ENCODE measurements at places on chromosomes 16 and 17. TPM values are rescaled to one million over a fixed set of nuclear protein-coding genes. Genes with fewer than 3 reads are reported as not detected.

KRT14 gene
- total RNA-seq: not detected

PIMREG gene
- 13.4 TPM for total RNA-seq

VPS25 gene
- total RNA-seq: 131 TPM

- no peak for DNase-seq
These were observed 3.2 kb downstream of the DPEP1 start for GRCh38 chr16:89616623-89617022.

GRCh38 chr16:1945559-1946391, 2.8 kb upstream of the MSRB1 start:
- no peak for DNase-seq

DNA sequence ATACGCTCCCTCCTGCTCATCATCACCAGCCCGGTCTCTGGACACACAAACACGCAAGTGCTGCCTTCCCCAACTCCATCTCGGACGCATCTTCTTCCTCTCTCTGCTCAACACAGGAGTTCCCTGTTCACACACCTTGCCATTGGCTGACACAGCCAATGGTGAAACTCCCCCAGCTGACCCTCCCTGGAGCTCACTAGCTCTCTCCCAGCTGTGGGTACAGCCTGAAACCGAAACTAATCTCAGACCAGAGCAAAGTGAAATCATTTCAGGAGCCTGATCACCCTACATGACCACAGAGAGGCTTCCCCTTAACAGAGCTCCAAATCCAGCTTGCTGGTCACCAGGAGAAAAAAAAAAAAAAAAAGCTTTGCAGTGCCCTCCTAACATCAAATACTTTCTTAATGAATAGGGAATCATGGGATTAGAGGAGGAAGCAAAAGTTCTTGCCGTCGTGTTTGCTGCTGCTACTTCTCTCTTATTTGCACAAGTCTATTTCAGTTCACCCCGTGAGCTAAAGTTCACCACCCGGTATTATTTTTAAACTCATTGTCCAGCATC, 8.3 kb downstream of the CUEDC1 start:
- no peak for DNase-seq

KCNAB3 gene
- total RNA-seq: 1.7 TPM

DNA sequence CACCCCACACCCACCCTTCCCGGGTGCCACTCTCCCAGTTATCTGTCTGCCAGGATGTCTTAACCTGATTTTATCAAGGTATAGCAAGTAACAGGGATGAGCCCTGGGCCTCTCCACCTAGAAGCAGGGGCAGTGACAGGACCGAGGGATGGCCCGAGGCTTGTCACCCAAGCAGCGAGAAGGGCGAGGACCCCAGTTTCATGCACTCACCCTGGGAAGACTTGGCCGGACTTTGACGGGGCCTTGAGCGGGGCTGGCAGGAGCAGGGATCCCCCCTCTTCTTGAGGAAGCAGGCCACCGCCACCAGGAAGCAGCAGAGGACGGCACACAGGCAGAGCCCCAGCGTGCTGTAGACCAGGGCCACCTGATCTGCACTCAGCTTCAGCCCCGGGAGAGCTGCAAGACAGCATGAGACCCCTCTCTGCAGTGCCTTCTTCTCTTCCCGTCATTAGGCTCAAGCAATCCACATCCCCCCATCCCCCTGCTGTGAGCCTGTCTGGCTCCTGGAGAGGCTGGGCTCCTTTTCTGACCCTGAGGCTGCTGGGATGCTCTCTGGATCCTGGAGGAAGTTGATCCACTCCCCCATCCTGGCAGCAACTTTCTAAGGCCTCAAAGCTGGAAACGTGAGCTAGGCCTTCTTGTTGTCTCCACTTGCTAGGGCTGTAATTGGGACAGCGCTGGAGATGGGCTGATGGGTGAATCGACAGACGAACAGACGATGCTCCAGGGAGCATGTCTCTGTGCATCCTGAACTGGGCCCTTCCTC, 31.6 kb downstream of the TNFRSF13B start:
- no peak for DNase-seq

- no peak for DNase-seq
These were observed 171.3 kb upstream of the CHMP6 start for GRCh38 chr17:80820331-80820730.

GRCh38 chr17:58268326-58268725, 12.4 kb downstream of the MPO start:
- no peak for DNase-seq

NPIPB13 gene
- total RNA-seq: 8.2 TPM

DNA sequence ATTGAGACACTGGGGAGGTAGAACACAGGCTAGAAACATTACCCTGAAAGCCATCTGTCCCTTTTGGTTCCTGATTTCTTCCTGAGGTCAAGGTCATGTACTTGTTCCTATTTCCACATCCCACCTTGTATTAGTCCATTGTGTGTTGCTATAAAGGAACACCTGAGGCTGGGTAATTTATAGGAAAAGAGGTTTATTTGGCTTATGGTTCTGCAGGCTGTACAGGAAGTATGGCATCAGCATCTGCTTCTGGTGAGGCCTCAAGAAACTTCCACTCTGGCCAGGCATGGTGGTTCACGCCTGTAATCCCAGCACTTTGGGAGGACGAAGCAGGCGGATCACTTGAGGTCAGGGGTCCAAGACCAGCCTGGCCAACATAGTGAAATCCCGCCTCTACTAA, 7.4 kb upstream of the MED9 start:
- no peak for DNase-seq

- no peak for DNase-seq
These were observed 4.2 kb downstream of the ATP2A3 start for GRCh38 chr17:3959921-3960601.
